ENCODE measurements at places on chromosomes 1 and 21. TPM values are rescaled to one million over a fixed set of nuclear protein-coding genes. Genes with fewer than 3 reads are reported as not detected.

- DNase-seq, result no peak
Observed at GRCh38 chr1:12096615-12097014, 33.5 kb downstream of the TNFRSF8 start.

The OPRD1 gene
- not detected for total RNA-seq

The WDTC1 gene
- total RNA-seq, result 9.0 TPM

The LRRC53 gene
- total RNA-seq, result not detected

- DNase-seq, result peak; percentile 35
Observed at GRCh38 chr1:44596511-44596910, 77.8 kb downstream of the TMEM53 start.

The CELSR2 gene
- total RNA-seq, result 3.5 TPM

DNA sequence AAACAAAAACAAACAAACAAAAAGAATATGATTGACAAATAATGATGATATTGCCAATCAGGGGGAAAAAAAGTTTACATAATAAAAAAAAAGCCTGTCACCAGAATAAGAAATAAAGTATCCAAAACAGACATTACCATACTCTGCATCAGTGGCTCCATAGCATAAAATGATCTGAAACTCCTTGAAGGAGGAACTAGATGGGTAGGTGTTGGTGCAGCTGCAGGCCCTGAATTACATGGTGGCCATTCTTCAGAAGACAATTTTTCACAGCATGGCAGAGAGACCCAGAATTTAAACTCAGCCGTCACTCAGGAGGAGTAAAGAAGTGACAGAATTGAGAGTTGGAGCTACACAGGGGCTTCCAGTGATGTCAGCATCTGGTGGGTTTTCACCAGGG is 60.2 kb downstream of the GLUL start:
- DNase-seq, result no peak

- no peak for DNase-seq
Observed at GRCh38 chr21:41966872-41967621, 13.2 kb upstream of the C2CD2 start.

The PAQR6 gene
- total RNA-seq, result 0.13 TPM

The ALG14 gene
- total RNA-seq, result 7.1 TPM

DNA sequence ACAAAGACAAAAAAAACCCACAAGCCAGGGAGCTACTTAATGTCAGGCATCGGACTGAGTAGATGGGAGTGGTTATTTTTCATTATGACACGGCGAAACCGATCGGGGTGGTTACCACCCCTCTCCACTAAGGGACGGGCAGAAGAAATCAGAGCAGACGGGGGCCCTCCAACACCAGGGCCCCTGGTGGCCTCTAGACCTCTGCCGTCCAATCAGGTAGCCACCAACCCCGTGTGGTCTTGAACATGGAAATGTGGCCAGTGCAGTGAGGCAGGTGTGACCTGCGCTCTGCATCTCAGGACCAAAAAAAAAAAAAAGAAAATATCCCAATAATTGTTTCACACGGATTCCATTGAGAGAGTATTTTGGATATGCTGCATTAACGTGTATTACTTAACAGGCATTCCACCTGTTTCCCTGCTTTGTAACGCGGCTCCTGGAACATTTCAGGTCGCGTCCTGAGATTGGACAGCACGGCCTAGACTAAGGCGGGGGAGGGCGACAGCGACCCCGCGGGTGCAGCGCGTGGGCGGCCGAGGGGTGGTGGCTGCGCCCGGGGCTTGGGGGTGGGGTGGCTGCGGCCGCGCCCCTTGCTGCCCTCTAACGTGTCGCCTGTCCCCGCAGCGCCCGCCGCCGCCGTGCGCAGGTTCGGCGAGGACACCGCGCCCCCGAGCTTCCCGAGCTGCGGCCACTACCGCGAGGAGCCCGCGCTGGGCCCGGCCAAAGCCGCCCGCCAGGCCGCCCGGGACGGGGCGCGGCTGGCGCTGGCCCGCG is 48.3 kb downstream of the SIM2 start:
- DNase-seq, result no peak

GRCh38 chr1:41611932-41612450 is 127.5 kb upstream of the EDN2 start:
- no peak for DNase-seq
